ENCODE measurements at places on chromosomes 4 and X. TPM values are rescaled to one million over a fixed set of nuclear protein-coding genes. Genes with fewer than 3 reads are reported as not detected.

Gene DCLK2
- polyA plus RNA-seq, result not detected

DNA sequence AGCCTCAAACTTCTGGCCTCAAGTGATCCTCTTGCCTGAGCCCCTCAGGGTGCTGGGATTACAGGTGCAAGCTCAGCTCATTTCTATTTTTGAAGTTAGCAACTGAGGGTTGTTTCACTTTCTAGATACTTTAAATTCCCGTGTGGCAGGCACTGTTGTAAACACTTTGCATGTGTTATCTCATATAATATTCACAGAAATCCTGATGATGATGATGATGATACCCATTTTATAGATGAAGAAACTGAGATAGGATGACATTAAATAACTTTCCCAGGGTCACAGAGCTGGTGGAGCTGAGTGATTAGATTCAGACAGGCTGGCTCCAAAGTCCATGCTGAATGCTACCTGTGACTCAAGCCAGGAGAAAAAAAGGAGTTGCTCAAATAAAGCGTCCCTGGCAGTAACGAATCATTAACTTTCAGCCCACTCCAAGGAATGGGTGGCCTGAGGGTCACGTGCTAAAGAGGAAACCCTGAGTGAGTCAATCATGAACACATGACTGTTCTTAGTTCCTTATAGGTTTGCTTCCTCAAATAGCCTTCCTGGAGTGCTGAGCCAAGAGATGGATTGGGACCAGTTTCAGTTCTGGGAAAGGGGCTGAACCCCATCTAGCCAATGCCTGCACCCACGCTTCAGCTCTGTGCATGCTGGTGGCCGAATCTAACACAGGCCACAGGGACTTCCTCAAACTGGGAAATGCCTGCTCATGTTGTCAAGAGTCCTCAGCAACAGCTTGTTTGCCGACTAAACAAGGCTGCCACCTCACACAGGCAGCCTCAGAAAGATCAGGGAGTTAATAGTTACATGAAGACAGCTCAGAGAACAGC, 52.8 kb downstream of the RBM47 start:
- DNase-seq, result no peak

Gene CFAP47
- polyA plus RNA-seq, result not detected

Gene SATL1
- polyA plus RNA-seq, result not detected

Gene GABRQ
- polyA plus RNA-seq, result not detected

DNA sequence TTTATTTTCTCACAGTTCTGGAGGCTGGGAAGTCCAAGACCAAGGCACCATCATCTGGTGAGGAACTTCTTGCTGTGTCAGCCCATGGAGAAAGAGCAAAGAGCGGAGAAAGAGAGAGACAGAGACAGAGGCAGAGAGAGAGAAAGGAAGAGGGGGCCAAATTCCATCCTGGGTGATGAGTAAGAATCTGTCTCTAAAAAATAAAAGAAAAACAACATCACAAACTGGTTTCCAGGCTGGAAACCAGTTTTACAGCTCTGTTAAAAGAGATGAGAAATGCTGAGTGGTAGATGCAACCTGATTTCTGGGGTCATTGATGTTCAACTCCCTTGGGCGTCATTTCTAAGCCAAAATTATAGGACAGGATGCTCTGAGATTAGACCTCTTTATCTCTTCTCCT, 72.9 kb downstream of the SHOX start:
- no peak for DNase-seq

DNA sequence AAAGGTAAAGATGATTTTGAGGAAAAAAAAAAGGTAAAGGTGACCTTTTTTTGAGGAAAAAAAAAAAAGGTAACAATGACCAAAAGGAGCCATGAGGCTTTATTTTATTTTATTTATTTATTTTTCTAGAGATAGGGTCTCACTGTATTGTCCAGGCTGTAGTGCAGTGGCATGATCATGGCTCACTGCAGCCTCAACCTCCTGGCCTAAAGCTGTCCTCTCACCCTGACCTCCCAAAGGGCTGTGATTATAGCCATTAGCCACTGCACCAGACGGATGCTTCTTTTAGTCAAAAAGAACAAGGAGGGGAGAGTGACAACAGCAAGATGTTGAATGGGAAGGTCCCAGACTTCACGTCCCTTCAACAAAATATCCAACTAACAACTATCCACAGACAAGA, 30.4 kb downstream of the LRIT3 start:
- DNase-seq, result no peak

GRCh38 chrX:129493643-129494042, 29.6 kb downstream of the SMARCA1 start:
- DNase-seq, result no peak

All from CD8-positive, alpha-beta memory T cell (primary cell).